ENCODE measurements at places on chromosomes 7 and 10.

- DNase-seq: no peak
Observed at GRCh38 chr7:118006979-118007378, 133.7 kb upstream of the CTTNBP2 start.

GRCh38 chr7:1508277-1508758 is 4.1 kb upstream of the INTS1 start:
- DNase-seq: no peak

GRCh38 chr7:46170792-46171191 is 249.7 kb upstream of the IGFBP3 start:
- DNase-seq: no peak

DNA sequence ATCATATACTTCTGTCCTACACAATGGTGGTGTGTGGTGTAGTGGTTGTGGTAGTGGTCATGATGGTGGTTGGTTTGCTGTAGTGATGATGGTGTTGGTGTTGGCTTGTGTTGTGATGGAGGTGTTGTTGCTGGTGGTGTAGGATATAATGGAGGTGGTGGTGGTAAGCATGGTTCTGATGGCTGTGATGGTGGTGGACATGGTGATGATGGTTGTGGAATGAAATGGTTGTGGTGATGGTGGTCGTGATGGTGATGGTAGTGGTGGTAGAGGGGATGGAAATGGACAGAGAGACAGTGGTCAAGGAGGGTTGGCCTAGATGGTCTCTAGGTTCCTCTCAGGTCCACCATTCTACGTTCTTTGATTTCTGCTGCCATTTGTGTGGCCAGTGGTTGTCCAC is 44.7 kb downstream of the FAM241B start:
- DNase-seq: no peak

DNA sequence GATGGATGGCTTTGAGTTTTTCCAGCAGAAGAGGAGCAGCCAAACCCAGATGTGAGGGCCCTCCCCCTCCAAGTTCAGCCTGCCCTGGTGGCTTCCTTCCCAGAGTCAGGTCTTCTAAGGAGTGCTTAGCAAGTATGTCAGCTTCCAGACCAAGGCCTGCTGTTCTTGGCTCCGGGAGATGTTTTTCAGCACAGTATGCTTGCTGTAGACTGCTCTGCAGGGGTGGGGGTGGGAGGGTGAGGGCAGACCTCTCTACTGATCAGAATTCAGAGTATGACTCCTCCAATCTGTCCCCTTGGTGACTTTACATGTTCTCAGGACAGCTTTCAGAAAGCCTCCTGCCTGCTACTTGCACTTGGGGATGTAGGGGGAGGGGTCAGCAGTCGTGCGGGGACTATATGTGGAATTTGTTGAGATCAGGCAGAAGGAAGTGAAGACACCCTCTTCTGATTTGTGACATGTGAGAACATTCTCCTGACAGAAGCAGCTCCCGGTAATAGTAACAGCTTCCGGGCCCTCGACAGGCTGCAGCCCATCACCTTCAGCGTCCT is 516.4 kb upstream of the ZMIZ1 start:
- DNase-seq: no peak

DNA sequence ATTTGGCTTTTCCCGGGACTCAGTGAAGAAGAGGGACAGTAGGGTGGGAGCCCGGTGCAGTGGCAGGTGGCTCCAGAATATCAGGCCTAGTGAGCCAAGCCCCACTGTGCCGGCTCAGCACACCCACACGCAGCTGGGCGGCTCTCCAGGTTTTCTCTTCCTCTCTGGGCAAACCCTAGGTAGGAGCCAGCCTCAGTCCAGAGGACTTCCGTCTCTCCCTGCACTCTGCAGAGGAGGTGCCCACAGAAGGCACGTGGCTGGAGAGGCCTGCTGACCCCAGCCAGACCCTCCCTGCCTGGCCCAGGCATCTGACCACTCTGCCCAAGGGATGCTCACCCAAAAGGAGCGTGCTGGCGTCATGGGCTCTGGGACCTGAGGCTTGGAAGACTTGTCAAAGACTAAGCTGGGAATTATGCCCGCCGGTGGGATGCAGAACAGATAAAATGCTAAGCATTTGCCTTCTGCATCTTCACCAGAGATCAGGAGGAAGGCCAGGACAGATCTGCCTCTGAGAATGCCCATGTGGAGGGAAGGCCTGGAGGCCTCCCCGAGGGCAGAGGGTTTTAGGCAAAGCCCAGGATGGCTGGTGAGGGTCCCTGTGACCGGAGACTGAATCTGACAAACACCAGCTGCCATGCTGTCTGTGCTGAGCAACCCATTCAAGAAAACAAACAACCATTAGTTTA is 40.2 kb downstream of the TCERG1L start:
- no peak for DNase-seq
